ENCODE measurements at places on chromosomes 13 and 19. TPM values are rescaled to one million over a fixed set of nuclear protein-coding genes. Genes with fewer than 3 reads are reported as not detected.

OLFM2 gene
- total RNA-seq, result 67.9 TPM

MCEMP1 gene
- not detected for total RNA-seq

CACNG7 gene
- total RNA-seq, result not detected

KLK3 gene
- not detected for total RNA-seq

MTRF1 gene
- 11.0 TPM for total RNA-seq

ZNF473 gene
- 7.0 TPM for total RNA-seq

TMEM161A gene
- 27.1 TPM for total RNA-seq

TMEM150B gene
- total RNA-seq, result not detected

PINLYP gene
- total RNA-seq, result 0.51 TPM

RAB20 gene
- 7.8 TPM for total RNA-seq

ZNF418 gene
- total RNA-seq, result 6.7 TPM

ZNF576 gene
- total RNA-seq, result 11.9 TPM

GFY gene
- not detected for total RNA-seq

ZNF626 gene
- 18.5 TPM for total RNA-seq

CLC gene
- not detected for total RNA-seq

ZNF66 gene
- total RNA-seq, result 1.3 TPM

ZSCAN4 gene
- total RNA-seq, result not detected

NLRP12 gene
- not detected for total RNA-seq

LILRB1 gene
- not detected for total RNA-seq

ZNF845 gene
- total RNA-seq, result 3.6 TPM
